ENCODE measurements at places on chromosomes 6 and 20.

- DNase-seq: no peak
Measured at GRCh38 chr6:152426276-152426675, 210.9 kb downstream of the SYNE1 start.

DNA sequence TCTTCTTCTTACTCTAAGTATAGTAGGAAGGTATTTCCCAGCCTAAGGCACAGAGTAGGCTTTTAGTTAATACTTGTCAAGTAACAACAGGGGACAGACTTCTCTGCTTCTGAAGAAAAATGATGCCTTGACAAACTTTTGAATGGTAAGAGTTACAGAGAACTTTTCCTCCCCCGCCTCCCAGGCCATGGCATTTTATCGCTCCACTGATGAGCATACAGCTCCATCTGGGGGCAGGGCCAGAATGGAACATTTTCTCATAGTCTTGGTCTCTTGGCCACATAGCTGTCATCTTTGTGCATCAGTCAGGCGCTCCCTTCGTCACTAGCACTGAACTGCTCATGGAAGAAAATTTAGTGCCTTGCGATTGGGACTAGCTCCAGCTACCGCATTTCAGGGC, 1066.8 kb upstream of the CITED2 start:
- DNase-seq: no peak

GRCh38 chr6:4664911-4665310, 111.3 kb upstream of the CDYL start:
- no peak for DNase-seq

DNA sequence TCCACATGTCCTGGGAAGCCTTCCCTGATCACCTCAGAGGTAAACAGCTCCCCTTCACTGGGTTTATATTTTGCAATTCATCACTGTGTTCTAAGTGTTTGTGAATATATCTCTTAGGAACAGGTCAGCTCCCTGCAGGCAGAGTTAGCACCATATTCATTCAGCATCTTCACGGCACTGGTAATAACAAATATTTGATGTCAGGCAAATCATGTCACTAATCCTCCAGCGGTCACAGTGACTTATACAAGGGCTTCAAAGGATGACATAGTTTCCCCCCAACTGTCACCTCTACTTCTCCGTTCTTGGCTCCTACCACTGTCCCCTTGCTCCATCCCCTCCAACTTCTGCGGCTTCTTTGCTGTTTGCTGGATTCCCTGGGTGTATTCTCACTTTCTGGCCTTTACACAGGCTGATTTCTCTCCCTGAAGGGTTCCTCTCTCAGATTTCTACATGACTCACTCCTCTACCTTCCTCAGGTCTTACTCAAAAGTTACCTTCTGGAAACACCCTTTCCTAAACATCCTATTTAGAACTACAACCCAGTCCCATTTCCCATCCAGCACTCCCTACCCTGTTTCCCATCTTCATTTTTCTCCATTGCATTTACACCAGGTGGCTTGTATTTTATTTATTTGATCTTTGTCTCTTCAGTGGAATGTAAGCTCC, 66.6 kb downstream of the NHLRC1 start:
- no peak for DNase-seq

- no peak for DNase-seq
Measured at GRCh38 chr6:151494936-151495320, 1.1 kb downstream of the CCDC170 start.

DNA sequence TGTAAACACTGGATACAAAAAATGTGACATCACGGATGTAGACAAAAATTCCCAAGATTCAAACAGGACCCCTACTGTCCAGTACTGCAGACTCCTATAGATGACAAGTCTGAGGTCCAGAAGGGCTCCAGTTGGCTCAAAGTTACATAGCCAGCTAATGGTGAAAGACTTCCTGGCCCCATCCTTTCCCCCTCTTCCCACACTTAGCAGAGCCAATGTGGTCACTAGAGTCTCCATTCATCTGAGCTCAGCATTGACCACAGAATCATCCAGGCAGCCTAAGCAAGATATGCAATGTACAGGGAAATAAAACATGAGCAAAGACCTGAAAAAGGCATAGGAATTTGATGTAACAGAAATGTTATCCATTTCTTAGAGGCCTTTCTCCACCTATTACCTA, 180.5 kb downstream of the ADAT2 start:
- DNase-seq: no peak

DNA sequence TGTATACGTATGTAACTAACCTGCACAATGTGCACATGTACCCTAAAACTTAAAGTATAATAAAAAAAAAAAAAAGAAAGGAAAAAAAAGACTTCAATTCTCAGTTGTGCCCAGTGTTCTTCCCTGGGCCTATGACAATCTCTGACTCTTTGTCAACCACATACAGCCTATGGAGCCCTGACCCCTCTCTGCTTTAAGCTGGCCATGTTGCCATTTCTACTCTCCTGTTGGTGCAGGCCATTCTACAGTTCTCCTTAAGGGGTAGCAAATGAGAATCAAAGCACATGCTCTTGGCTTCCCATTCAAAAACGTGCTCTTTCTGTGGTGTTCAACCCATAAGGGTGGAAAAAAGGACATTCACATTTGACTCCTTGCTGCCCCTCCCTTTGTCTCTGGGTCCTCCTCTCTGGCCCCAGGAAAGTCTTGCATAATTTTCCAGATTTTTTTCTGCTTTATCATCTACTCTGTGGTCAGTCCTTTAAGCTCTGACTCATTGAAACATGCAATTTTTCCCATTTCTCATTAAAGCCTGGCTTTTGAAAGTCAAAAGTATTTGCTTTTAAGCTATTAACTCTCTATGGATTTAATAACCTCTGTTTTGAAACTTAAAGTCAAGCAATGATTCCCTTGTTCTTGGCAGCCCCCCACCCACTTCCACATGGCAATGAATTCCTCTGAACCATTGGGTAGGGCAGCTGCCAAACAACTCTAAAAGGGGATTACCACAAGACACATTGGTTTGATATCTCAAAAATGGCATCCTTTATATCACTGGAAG, 208.6 kb upstream of the MCHR2 start:
- no peak for DNase-seq

GRCh38 chr6:16828058-16828457, 66.8 kb upstream of the ATXN1 start:
- no peak for DNase-seq

DNA sequence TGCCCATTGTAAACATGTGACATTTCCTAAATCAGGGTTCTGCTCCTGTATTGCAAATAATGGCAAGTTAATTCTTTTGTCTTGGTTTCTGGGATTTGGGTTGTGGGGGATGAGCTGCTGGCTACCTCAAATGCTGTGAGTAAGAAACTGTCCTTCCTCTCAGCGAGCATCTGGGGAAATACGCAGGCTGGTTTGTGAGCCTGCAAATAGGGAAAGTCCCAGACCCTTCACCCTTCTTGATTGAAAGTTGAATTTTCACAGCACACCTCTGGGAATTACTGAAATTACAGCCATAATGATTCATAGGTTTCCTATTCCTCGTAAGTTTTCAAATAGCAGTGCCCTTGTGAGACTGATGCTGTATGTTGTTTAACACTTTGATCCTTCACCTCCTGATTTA, 138.1 kb downstream of the TBXT start:
- no peak for DNase-seq
